ENCODE measurements at places on chromosomes 16 and 17.
A peak's percentile ranks its signal among the peaks of the same experiment; 100 is the strongest.

- no peak for DNase-seq
Observed at GRCh38 chr17:499951-500461, 147.4 kb upstream of the RPH3AL start.

DNA sequence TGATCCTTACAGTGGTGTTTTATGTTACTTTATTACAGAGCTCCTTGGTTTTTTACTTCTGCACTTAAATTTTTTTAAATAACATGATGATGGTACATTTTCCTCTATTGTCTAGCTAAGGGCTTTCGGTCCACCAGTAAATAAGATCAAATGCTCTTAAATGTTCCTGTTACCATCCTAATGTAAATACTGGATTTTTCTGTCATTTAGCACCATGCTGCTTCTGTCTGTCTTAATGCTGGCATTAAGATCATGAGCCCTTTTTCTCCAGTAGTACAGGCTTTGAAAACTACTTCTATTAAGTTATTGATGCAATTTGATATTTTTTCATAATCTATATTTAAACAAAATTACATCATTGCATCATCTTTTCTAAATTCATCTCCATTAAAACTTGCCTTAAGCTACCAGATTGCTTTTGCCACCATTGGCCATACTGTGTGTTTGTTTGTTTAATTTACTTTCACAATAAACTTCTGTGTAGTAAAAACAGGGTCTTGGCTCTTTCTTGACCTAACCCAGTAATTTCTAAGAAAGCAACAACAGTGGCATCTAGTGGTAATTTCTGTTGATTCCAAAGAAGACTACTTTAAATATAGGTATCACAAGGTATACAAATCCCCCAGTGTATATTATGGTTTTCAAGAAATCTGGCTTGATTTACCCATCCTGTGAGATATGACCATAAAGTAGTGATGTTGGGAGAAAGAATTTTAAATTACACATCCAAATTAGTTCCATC lies 9.0 kb upstream of the PHAF1 start:
- DNase-seq = no peak

DNA sequence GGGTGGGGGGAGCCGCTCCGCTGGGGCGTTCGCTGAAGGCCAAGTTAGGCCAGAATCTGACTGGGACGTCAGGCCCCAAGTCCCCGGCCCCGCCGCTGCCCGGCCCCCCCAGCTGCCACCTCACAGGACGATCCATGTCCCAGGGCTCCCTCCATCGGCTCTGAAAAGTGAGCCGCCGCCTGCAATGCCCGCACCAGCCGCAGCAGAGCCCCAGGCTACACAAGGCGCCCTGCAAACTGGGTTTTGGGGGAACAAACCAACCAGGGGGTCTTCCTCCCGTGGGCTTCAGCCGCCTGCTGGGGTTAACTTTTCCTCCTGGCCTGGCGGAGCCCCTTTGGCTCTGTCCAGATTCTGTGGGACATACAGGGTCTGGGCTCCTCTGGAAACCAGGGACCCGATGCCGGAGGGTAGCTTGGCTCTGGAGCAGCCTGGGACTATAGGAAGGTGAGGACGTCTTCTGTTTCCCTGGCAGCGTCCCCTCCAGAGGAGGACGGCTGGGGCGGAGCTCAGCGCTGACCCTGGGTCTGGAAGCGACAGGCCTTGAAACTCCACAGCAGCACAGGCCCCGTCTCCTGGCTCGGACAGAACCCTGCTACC lies 835 bp downstream of the NME4 start:
- peak; percentile 92 for DNase-seq

DNA sequence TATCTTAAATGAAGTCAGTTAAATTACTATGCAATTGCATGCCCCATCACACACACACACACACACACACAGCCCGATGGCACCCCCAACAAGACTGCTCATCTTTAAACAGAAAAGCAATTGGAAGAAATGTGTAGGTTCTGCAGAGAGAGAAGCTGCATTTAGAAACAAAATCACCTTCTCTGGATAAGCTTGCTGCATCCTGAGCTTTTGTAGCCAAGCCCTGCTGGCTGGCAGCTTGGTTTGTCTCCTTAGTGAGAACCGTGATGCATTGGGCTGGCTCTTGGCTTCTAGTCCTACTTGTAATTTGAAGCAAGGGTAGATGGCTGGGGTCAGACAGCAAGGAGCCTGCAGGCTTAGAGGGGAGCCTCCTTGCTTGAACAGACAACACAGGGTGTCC lies 153.8 kb downstream of the SOX9 start:
- DNase-seq = no peak

DNA sequence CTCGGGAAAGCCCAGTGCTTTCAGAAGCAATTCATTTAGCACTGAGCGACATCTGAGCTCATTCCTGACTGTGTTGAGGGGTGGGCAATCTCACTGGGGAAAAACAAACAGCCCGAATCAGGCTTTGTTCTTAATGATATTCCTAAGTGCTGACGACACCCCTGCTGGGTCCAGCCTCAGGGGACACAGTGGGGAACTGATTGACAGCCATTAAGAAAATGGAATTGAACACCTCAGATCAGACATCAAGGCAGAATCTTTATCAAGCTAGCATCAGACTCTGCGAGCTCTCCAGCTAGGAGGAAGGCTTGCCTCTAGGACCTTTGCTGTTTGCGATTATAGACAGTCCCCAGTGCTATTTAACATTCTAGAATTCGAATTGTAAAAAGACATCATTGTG lies 22.5 kb upstream of the LYRM9 start:
- no peak for DNase-seq

DNA sequence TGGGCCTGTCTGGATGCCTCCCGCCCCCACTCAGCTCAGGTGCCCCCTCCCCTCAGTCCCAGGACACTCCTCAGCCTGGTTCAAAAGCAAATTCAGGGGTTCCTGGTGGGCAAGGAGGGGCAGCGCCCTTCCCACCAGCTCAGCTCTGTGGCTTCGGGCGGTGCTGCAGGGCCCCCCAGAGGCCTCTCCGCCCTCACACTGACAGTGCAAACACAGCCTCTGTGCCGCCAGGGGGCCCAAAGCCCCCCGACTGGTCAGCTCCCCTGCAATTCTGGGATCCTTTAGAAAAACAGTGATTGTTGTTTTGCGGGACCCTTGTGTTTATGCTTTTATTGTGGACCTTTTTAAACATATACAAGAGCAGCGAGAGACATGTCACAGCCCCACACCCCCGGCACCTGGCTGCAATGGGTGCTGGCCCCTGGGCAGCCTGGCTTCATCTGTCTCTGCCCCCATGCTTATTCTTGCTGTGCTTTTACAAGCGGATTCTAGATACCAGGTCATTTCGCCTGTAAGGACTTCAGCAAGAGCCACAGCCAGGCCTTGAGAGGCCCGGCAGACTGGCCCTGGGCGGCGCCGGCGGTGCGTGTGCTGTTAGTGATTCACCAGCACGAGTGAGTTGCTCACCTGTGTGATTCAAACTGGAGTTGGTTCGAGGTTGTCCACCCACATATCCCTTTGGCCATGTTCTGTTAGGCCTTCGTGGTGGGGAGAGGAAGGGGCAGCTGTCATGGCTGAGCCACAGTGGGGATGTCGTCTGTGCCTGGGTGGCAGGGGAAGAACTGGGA lies 21.2 kb downstream of the ZNF469 start:
- no peak for DNase-seq
